ENCODE measurements at places on chromosomes 13 and 19.

DNA sequence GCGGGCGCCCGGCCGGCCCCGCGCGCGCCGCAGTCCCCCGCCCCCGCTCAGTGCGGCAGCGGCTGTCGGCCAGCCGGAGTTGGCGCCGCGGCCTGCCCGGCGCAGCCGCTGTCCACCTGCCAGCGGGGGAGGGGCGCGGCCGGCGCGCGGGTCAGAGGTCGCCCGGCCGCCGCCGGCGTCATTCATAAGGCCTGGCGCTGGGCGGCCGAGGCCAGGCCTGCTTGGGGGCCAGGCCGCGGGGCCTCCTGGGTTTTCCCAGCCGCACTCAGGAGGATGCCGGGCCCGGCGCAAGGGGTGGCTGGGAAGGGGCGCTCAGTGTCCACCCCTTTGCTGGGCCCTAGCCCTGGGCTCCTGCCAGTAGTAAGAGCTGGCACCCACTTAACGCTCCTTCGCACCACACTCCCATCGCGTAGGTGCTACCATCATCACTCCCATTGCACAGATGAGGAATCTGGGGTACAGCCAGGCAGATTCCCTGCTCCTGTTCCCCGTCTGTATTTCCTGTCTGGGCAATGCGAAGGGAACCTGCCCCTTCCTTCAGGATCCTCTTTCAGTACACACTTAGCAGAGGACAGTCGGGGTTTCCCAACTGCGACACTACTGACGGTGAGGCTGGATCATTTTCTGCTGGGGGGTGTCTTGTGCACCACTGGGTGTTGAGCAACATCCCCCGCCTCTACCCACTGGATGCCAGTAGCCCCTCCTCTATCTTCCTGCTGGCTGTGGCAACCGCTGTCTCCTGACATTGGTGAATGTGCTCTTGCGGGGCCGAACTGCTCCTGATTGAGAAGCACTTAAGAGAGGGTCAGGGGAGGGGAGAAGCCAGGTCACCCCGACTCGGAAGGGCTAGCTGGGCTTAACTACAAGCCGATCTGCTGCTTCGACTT is 846 bp upstream of the PRKACA start:
- no peak for DNase-seq

DNA sequence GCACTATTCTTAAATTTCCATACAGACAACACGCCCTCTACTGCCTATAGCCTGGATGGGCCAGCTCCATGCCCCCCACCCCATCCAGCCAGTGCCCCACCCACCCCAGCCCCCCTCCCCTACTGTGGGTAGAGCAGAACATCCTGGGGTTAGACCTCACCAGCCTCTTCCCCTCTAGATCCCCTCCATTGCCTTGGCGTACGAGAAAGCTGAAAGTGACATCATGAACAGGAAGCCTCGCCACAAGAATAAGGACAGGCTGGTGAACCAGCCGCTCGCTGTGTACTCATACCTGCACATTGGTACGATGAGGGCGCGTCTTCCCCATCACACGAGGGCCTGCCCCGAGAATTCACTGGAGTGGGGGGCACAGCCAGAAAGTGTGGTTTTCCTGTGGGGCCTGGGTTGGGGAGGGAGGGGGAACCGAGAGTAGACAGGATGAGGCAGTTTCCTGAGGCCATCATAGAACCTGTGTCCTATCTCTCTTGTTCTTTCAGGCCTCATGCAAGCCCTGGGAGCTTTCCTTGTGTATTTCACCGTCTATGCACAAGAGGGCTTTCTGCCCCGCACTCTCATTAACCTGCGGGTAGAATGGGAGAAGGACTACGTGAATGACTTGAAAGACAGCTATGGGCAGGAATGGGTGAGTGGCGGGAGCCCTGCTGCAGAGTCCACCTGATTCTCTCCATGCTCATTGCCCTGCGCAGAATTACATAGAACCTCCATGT is 29.1 kb downstream of the ATP12A start:
- no peak for DNase-seq

DNA sequence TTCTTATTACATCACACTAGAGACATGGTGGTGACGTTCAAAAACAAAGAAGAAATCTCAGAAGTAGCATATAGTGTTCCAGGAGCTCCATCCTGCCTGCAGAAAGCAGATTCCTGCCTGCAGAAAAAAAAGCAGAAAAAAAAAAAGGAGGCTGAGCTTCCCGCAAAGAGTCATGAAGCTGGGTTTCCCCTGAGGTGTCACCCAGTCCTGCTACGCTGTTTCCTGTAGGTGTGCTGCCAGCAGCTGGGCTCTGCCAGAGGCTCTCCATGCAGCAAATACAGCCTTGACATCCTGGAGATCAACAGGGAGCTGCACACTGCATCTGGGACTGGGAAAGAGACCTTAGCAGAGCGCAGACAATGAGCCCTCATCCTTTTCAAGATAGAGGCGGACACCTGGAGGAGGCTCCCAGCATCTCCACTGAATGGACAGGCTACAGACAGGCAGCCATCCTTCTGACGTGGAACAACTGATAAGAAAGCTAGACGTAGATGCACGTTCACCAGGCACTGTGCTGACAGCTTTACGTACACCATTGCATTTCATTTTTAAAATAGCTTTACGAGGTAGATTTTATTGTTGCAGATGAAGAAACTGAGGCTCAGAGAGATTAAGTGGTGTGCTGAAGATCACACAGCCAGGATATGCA is 350.9 kb downstream of the FOXO1 start:
- DNase-seq, result no peak

DNA sequence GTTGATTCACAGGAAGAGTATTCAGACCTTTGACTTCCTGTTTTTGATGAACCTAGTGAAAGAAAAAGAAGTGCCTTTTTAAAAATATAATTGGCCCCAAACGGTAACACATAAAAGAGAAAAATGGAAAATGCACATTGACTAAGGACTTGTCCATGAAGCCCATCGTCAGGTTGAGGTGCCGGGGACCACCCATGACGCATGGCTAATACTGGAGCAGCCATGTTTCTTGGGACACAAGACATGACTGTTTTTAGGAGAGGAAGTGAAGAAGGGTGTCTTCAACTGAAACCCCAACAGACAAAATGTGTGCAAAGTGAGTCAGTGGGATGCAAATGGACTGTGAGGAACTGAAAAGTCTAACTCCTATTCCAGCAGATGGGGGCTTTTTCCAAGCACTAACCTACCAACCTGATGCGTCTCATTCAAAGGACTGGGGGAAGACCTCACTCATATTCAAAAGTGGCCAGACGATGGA is 459.4 kb downstream of the FOXO1 start:
- no peak for DNase-seq

DNA sequence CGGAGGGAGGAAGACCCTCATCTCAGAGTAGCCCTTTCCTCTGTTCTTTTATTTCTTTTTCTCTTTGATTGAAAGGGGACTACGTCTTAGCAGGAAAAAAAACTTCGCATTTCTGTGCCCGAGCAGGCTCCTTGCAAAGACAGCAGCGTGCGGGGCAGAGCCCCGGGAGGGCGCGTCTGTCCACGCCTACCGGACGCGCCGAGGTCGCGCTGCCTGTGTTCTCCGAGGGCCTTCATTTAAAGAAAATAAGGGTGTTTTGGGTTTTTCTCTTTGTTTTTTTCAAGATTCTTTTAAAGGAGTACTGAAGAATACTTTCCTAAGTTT is 29.2 kb downstream of the CERS1 start:
- DNase-seq, result no peak

DNA sequence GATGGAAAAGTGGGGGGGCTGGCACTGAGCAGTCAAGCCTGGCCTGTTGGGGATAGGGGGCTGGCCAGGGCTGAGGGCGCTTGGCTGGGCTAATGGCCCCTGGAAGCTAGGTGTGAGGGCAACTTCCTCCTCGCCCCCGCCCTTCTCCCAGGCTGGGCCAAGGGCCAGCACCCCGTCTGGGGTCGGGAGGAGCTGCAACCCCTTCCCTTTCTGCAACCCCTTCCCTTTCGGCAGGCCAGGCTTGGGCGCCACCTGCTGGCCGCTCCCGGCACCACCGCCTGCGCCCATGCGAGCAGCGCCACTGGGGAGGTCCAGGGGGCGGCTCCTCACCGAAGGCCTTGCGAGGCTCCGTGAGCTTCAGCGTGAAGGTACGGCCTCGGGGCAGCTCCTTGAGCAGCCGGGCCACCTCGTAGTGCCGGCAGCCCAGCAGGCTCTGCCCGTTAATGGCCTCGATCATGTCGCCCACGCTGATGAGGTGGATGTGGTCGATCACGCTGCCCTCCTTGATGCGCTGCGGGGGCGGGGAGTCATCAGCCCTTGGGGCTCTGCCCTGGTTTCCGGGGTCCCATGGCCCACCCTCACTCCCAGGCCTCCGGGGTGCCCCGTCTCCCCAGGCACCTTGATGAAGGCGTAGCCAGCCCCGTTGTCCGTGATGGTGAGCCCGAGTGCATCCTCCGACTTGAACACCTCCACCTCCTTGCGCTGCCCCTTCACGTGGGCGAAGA is 5.0 kb upstream of the PTGER1 start:
- peak; percentile 51 for DNase-seq

- no peak for DNase-seq
Measured at GRCh38 chr13:43260999-43261398, 237.6 kb downstream of the DNAJC15 start.

DNA sequence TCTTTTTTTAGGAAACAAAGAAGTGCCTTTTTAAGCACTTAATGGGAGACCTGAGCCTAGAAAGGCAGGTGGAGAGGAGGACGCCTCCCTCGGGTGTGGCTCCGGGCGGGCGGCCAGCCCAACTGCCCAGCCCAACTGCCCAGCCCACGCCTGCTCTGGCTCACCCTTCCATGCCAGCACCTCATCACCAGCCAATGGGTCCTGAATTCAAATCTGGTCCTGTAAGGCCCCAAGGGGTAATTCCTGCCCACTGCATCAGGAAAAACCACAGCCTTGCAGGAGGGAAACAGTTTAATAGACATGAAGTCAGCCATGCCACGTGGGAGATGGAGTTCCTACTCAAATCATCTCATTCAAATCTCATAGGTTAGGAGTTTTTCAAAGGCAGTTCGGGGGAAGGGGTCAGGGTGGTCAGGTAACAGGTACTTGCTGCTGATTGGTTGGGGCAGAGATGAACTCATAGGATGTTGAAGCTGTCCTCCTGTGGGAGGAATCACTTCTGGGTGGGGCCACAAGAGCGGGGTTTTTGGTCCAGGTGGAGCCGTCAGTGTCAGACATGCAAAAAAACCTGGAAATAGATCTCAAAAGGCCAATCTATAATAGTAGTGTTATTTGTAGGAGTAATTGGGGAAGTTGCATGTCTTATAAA is 64.9 kb downstream of the HSPH1 start:
- no peak for DNase-seq

- DNase-seq, result peak; percentile 22
Measured at GRCh38 chr13:39415008-39415802, 187.8 kb downstream of the LHFPL6 start.

DNA sequence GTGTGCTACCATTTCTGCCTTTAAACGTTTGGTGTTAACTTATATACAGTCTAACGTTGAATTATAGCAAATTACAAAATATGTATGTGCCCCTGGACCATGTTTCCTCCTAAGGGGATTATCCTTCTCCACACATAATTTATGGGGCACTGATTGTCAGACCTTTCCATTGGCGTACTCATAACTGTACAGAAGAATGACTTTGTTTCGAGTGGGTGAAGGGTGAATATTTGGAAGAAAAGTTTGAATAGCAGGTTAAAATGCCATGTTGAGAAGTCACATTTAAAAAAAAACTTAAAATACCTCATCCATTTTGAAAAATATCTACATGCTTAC is 58.8 kb downstream of the SLC10A2 start:
- DNase-seq, result no peak

DNA sequence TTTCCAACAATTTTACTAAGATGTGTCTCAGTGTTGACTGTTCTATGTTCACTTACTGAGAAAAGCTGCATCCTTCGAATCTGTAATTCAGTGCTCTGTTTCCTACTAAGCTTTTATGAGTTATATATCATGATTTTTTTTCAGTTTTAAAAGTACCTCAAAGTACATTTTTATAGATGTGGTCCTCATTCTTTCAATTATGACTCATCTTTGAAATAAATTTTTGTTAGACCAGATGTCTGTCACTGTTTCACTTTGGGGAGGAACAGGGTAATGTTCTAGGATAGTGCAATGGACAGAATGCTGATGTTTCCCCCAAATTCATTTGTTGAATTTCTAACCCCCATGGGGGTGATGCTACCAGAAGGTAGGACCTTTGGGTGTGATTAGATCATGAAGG is 74.8 kb downstream of the NALCN start:
- no peak for DNase-seq
